Mesendoderm (in vitro differentiated cells): ENCODE measurements at places on chromosomes 6 and 20.

- DNase-seq = no peak
Measured at GRCh38 chr6:75946146-75946831, 126.2 kb downstream of the IMPG1 start.

DNA sequence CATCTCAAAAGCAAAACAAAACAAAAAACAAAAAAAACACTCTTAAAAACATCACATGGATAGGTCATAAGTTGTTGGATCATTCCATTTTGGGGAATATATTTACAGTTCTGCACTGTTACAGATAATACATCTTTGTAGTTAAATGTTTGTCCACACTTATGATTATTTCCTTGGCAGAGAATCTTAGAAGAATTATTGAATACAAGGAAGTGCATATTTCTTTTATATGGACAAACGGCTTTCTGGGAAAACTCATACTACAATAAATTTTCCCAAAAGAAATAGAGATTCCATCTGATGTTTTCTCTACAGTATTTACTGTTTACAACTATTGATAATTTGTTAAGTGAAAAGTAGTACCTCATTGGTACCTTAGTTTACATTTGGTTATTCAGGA is 33.8 kb downstream of the GMPR start:
- DNase-seq = no peak

DNA sequence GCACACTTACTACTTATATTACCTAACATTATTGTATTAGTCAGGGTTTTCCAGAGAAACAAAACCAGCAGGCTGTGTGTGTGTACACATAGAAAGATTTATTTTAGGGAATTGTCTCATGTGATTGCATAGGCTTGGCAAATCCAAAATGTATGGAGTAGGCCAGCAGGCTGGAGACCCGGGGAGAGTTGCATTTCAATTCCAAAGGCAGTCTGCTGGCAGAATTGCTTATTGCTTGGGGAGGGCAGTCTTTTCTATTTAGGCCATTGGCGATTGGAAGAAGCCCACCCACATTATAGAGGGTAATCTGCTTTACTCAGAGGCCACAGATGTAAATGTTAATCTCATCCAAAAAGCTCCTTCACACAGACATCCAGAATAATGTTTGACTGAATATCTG is 157.0 kb downstream of the ADGRG6 start:
- no peak for DNase-seq

GRCh38 chr6:28349892-28350737 is at the start of gene ZKSCAN3:
TSS of gene ZKSCAN3 (plus strand) at chr6:28349947. CDS start at chr6:28359587, 9,640 bp downstream.
- peak; percentile 92 for DNase-seq

DNA sequence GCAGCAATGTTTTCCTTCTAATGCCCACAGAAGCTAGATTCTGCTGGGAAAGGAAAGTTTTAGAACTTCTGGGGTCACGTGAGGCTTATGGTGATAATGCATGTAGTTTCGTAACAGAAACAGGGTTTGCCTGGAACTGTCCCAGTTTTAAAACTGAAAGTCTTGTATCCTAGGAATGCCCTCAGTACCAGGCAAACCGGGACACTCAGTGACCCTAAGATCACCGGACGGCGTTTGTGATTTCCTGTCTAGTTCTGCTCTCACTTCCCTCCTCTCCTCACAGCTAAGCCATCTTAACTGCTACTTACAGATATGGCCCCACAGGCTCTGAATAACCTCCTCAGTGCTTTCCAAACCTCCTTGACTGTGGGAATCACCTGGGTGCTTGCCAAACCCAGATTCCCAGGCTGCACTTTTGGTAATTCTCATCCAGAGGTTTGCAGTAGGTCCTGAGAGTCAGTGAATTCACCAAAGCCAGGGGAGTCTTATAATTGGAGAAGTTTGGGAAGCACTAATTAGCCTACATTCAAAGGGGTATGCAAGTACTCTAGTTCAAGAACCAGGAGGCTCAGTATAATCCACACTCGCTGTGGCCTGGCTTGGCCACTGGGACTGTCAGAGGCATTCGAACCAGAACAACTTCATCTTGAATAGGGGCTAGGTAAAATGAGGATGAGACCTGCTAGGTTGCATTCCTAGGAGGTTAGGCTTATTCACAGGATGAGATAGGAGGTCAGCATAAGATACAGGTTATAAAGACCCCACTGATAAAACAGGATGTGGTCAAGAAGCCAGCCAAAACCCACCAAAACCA is 231.6 kb upstream of the MYLIP start:
- peak; percentile 47 for DNase-seq

DNA sequence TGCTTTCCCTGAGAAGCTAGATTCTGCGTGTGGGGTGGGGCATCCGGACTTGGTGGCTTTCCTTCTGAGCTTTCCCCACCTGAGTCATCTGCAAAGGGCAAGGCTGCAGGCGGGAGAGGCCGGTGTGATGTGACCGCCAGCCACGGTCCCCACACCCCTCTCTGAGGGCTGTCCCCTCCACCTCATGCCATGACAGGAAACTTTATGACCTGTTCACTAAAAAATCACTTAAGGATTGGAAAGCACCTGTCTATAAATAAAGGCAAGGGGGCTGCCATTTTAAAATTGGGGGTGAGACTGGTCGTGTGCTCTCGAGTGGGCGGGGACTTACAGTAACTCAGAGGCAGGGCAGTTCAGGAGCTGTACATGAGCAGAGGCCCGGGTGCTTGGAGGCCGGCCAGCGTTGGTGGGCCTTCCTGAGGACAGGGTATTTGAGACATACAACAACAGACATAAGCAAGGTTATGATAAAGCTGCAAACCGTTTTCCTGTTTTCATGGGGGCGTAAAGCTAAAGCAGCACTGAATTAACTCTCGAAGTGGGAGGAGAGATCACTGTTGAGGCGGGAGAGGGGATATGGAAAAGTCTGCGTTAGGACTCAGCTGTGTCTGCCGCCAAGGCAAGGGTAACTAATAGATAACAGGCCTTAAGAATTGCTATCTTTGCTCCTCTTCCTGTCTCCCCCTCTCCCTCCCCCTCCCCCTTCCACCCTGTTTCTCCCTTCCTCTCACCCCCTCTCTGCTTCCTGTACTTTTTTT is 16.1 kb upstream of the SERPINB1 start:
- DNase-seq = peak; percentile 78

DNA sequence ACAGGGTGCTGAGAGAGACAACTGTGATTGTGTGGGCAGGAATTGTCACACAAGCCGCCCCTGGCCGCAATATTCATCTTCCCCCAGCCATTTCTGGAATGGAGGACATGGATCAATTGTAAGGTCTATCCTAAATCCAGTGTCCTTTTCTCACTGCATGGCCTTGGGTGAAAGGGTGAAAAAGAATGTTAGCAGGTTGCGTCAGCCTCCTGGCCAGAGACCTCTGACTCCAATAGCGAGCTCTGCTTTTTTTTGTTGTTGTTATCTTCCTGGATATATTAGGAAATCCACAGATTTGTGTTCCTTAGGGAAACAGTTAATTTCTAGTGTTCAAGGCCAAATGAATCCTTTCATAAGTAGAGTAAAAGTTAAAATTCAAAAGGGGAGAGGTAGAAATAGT is 47.1 kb upstream of the CD83 start:
- peak; percentile 4 for DNase-seq

DNA sequence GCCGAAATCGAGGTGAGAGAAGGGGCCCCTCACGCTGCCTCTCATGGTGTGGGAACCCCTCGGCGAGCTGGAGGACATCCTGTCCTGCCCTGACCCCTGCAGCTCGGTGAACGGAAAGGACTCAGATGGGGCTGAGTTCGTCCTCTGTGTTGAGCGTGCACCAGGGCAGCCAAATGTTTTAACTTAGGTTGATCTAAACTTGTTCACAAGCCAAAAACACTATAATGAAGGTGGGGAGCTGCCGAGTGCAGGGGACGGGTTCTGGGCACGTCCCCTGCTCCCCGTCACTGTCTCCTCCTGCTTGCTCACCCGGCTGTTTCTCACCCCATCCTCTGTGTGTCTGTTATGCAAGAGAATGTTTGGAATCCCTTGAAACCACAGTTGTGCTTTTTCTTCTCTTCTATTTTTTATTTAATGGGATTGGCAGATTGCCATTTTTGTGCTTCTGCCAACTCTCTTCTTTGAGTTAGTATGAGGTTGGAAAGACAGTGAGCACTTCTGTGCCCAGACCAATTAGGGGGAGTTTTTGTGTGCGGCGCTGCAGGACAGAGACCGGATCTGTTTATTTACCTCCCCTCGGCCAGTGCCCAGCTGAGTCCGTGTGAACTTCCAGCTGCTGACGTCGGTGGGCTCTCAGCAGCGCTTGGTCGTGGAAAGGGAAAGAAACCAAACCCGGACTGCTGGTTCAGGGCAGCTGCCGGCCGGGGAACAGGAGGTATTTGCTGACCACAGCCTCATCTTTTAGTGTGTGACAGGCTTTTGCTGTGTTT is 158.1 kb downstream of the DTNBP1 start:
- DNase-seq = no peak

DNA sequence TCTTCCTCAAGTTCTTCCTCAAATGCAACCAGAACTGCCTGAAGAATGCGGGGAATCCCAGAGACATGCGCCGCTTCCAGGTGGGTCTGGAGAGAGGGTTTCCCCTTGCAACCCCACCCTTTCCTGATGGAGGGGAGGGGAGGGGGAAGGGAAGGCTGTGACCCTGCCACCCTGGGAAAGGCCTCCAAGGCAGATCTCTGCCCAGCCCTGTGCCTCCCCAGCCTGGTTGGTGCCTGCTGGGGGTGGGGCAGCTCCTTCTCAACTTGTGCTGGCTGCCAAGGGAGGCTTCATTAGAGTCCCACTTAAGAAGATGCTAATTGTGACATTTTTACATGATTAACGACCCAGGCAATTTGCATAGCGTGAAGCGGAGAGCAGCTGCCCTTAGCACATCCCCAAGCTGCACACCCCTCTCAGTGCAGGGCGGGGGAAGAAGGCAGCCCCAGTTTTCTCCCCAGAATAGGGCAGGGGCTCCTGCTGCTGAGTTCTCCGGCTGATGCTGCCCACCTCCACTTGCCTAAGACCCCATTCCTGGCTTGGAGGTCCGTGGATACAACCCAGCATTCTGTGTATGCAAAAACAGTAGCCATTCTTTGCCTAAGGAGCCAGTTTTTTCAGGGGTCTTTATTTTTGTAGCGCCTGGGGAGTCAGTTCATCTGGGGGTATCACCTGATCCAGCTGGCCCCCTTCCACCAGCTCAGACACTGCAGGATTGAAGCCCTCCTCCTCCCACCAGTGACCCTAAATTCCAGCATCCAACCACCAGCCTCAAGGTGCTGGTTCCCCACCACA is 51.7 kb downstream of the CPXM1 start:
- DNase-seq = no peak

DNA sequence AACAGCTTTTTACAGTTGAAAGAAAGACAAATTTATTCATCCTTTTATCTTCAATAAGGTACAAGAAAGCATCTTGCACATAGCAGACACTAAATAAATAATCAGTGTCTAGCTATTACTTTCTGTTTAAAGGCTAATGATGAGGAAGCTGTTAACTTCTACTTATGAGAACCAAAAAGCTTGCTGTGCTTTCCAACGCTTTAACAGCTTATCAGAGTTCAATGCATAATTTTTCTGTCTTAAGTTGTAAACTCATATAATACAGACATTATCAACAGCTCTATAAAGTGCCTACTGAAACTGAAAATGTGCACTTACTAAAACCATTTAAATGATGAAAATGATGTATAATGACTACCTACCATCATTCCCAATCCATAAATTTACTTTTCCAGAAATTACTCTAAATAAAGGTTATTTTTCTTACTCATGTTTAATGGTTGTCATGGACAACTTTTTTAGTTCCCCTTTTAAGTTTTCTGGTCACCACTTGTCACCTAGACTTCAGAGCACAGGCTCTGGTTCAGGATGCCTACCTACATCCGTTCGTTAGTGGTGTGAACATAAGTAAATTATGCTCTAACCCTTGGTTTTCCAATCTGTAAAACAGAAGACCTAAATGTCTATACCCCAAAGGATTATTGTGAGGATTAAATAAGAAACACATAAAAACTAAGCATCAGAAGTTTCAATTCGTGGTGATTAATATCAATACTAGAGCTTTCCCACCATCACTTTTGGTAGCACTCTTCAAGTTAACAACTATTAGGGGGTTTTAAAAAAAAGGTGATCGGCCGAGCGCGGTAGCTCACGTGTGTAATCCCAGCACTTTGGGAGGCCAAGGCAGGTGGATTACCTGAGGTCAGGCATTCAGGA is 8.0 kb downstream of the PNISR start:
- DNase-seq = no peak

- DNase-seq = no peak
Measured at GRCh38 chr20:1625083-1625690, 5.4 kb upstream of the SIRPB1 start.

DNA sequence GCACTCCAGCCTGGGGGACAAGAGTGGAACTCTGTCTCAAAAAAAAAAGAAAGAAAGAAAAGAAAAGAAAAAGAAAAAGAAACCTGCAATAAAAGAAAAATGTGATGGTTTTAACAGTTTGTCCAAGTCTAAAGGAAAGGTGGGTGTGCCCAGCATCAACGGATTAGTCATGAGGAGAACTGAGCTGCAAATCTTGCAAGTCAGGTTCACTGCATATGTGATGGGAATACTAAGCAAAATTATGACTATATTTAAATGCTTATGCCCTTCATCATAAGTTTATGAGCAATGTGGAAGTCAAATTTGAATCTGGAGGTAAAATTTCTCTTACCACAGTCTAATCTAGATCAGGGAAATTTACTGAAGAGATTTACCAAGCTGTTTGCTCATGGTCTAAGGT is 13.1 kb upstream of the CDK19 start:
- DNase-seq = no peak

- DNase-seq = no peak
Measured at GRCh38 chr20:50886184-50886790, 45.0 kb downstream of the ADNP start.
